ENCODE measurements at places on chromosomes 6 and 20.

DNA sequence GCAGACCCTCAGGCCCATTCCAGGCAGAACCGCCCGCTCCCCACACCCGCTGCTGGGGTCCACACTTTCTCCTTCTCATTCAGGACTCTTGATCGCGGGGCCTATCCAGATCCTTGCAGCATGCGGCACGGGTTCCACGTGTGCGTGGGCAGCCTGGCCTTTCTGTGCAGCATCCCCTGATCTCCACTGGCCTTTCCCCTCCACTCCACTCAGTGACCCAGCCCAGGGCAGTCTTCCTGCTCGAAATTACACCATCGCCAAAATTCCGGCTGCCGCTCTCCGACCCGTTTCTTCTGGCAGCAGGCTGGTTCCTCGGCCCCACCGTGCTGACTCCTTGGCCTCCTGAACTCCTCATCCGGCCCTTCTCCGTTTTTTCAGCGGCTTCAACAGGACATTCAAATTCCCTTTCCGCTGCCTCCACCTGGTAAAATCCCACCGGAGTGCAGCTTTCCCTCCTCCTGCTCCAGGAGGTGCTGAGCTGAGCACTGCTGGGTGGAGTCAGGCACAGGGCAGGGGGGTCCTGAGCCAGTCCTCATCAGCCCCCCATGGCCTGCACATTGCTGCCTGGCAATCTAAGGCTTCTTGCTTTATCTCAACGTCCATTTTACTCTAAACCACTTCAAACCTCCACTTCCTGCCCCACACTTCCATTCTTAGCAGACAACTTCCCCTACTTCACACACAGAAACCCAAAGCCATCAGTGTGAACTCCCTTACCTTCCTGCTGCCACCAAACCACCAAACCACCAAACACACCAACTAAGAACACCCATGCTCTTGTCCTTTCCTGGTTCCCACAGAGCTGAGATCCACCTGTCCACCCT, 9.0 kb downstream of the SFT2D1 start:
- DNase-seq: no peak

DNA sequence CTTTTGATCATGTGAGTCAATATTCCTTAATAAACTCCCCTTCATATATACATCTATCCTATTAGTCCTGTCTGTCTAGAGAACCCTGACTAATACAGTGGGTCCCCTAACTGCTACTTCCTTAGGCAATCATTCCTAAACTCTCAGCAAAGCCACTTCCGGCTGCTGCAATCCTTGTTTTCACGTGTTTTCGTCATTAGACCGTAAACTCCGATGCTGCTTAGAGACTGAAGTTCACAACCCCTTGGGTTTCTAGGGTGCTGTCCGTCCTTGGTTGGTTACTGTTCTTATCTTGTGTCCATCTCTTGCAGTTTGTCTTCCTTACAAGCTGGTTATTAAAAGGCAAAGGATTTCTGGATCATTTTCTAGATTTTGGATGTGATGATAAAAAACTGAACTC, 106.4 kb downstream of the GMPR start:
- no peak for DNase-seq

GRCh38 chr6:117441824-117442264, 16.1 kb upstream of the ROS1 start:
- no peak for DNase-seq

- DNase-seq: no peak
These were observed 92.2 kb downstream of the BACH2 start for GRCh38 chr6:90204327-90205056.

- DNase-seq: no peak
These were observed 521.0 kb upstream of the EPHA7 start for GRCh38 chr6:93940381-93940780.

GRCh38 chr6:24064106-24064505, 61.9 kb upstream of the NRSN1 start:
- DNase-seq: no peak
